ENCODE measurements at places on chromosomes 2 and 18. TPM values are rescaled to one million over a fixed set of nuclear protein-coding genes. Genes with fewer than 3 reads are reported as not detected.

The NPHP1 gene
- 1.8 TPM for total RNA-seq

The GDF7 gene
- under 0.01 TPM for total RNA-seq

The RPRM gene
- total RNA-seq = not detected

The NEU4 gene
- not detected for total RNA-seq

The MYL12B gene
- 692 TPM for total RNA-seq

The GREB1 gene
- not detected for total RNA-seq

The AMMECR1L gene
- total RNA-seq = 14.0 TPM

The POLR1B gene
- 22.8 TPM for total RNA-seq

The ZEB2 gene
- total RNA-seq = 50.9 TPM

The DLX2 gene
- not detected for total RNA-seq

The MAL gene
- total RNA-seq = not detected

The GAD1 gene
- total RNA-seq = not detected

The MLPH gene
- total RNA-seq = 13.9 TPM

The SCYGR4 gene
- not detected for total RNA-seq

The CREG2 gene
- total RNA-seq = not detected

The FAM237A gene
- not detected for total RNA-seq

The UBXN2A gene
- 10.8 TPM for total RNA-seq

The ACAA2 gene
- 61.5 TPM for total RNA-seq

The XDH gene
- total RNA-seq = 0.83 TPM

The ALKAL2 gene
- total RNA-seq = not detected

The THSD7B gene
- total RNA-seq = not detected

The TUBA3E gene
- total RNA-seq = not detected

The LBX2 gene
- total RNA-seq = 0.18 TPM

The SGPP2 gene
- total RNA-seq = not detected

The UGT1A10 gene
- not detected for total RNA-seq

The LIMS3 gene
- 12.7 TPM for total RNA-seq

The PTPRN gene
- 5.2 TPM for total RNA-seq

The PKP4 gene
- 37.5 TPM for total RNA-seq

The TLX2 gene
- total RNA-seq = not detected

The TGIF1 gene
- 100 TPM for total RNA-seq

The PDE1A gene
- 0.90 TPM for total RNA-seq

The NOL4 gene
- not detected for total RNA-seq

The C1GALT1C1L gene
- 0.28 TPM for total RNA-seq

The CNGA3 gene
- total RNA-seq = not detected

The UPP2 gene
- not detected for total RNA-seq

Measured in IMR-90 (cell line).